NCI-H510A treated with DMSO at 0.1 percent for 48 hours (cell line): ENCODE measurements at places on chromosomes 4 and X.

- no peak for DNase-seq
These were observed 37.4 kb downstream of the FAM53A start for GRCh38 chr4:1646690-1647089.

DNA sequence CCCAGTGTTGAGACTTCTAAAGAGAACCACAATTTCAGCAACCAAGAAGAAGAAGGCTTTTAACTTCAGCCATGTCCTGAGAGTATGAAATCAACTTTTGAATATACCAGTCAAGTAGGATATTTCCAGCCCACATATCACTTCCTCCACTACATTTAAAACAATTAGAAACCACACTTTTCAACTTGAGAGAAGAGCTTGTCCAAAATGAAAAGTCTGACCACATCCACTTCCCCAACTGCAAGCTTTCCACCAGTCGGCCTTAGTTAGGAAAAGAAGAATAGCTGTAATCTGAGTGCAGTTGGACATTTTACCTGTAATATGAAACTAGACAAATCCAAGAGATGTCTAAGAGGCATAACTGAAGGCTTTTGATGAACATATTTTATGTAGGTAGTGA is 101.9 kb upstream of the SLC7A11 start:
- no peak for DNase-seq

DNA sequence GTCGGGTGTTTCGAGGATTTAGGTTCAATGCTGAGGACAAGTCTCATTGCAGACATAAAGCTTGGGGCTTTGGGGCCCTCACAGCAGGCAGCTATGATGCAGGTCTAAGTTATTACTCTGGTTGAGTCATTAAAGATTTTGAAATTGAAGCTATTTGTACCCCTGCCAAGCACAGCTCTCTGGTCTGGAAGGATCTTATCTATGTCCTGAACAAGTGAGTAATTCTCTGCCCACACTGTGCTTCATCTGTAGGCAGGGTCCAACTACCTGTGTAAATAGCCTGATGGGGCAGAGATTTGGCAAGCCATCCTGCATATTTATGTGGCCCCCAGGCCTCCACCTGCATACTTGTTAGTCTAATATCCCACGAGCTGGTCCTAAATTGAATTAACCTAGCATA is 41.4 kb upstream of the MAGEA4 start:
- DNase-seq = no peak

DNA sequence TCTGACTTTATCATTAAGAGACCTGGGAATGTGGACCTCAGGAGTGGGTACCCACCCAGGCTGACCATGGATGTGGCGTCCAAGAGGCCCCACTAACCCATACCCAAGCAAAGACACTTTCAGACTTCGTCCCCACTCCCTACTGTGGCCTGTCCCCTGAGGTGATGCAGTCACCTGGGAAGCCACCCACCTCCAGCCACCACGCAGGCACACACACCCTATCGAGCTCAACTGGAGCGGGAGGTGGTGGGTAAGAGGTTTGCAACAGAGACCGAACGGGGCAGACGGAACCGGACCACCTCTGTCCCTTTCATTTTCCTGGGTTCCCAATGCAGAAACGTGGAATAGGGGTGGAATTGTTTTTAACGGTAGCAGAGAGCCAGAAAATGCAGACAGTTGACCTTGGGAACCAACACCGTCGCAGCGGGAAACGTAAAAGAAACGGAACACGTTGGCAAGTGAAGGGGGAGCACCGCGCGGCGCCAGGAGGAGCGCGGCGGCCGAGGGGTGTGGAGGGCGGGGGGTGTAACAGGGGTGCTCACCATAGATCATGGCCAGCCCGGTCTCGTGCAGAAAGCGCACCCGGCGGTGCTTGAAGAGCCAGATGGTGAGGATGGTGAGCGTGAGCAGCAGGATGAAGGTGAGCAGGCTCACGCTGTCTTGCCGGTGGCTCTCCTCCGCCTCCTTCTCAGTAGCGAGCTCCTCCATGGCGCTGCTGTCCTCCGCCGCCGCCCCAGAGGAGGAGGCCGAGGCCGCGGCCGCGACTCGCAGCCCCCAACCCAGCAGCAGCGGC is 559 bp downstream of the SLC9A7 start:
- peak; percentile 7 for DNase-seq

- peak; percentile 77 for DNase-seq
These were observed 208.3 kb upstream of the JADE1 start for GRCh38 chr4:128600996-128601871.

- DNase-seq = no peak
These were observed 96.1 kb downstream of the REELD1 start for GRCh38 chr4:146310319-146311021.

DNA sequence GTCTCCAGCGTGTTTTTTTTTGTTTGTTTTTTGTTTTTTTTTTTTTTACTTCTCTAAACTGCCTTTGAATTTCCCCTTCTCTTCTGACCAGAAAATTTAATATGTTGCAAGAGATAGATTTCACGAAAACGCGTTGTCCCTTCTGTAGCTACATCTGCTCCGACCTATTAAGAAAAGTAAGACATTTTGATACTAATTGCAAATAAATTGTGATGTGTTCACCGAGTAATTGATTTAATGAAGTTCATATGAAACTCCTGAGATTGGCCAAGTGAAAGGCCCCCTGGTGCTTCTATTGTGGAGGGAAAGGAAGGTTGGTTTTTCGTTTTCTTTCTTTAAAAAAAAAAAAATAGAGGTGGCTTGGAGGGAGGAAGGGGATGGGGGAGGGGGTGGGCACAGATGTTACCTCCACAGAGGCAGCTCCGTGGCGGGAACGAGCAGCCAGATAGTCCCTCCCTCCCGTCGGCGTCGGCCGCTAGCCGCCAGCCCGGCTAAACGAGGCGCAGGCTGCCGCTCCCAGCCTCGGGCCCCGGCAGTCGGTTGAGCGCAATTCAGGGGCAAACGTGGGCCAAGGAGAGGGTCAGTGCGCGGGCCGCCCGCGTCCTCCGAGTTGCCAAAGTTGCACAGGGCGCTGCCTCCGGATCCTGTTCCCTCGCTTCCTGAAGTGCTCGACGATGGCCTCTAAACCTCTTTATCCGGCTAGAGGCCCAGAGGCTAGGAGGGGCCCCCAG is 139.1 kb upstream of the ZIC3 start:
- DNase-seq = no peak

DNA sequence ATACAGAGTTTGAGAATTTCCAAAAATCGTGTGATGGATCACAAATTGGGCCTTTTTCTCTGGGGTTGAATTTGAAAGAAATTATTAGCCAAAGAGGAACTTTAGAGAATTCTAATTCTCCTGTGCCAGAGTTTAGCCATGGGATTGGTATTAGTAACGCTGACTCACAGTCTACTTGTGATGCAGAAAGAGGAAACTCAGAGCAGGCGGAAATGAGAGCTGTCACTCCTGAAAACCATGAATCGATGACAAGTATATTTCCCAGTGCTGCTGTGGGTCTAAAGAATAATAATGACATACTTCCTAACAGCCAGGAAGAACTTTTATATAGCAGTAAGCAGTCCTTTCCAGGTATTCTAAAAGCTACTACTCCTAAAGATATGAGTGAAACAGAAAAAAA is 64.9 kb downstream of the N4BP2 start:
- no peak for DNase-seq

GRCh38 chrX:39766085-39766726 is 331.6 kb downstream of the BCOR start:
- DNase-seq = no peak

DNA sequence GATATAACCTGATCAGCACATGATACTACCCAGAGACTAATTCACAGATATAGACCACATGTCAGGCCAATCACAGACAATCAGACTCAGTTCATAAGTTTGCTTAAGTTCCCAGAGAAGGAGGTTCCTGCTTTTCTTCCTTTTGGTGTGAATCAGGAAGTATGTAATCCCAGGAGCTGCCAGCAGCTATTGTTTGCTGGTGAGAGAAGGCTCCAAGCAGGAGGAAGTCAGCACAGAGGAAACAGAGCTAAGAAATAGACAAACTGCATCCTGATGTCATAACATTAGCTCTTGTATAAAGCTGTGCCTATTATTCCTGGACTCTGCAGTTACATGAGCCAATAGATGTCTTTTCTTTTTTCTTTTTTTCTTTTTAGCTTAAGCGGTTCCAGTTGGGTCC is 50.9 kb downstream of the UCHL1 start:
- DNase-seq = peak; percentile 41

DNA sequence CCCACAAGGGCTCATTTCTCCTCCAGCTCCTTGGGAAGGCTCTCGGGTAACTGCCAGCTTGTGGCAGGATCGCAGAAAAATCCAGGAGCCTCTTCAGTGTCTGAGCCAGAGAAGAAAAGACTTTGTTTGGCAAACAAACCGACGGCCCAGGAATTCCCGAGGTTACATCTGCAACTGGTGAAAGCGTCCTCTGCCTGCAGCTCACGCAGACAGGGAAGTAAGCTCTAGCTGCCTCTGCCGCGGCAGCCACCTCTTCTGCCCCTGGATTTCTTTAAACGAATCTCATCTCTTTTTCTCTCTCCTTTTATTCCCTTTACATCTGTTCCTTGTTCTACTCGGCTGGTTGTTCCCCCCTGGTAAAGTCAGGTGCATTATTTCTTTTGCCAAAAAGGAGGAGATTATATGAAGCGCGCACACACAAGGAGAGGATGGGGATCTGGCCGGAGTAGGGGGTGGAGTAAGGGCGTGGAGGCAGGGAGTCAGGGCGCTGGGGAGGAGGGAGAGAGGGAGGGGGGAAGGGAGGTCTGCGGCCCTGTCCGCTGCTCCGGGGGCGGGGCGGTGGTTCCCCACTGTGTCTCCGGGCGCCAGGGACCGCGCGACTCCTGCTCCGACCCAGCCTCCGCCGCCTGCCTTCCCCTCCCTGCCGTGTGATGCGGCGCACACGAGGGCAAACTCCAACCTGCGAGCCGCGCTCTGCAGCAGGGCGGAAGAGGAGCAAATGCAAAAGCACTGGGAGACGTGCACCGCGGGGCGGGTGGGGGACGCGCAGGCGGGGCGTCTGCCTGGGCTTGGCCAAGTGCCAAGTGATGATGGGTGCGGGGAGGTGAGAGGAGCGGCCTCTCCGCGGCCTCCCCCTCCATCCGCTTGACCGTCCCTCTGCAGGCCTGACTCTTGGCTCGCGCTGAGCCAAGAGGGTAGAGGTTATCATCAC is at the start of gene DCHS2:
Gene DCHS2 (minus strand): TSS at position 459 of the 931 bp plus-strand sequence. CDS start 444 bp downstream, at position 15.
- DNase-seq = peak; percentile 70

GRCh38 chrX:134186362-134187121 is 50.4 kb upstream of the CCDC160 start:
- DNase-seq = no peak

GRCh38 chr4:76309939-76310550 is 3.5 kb downstream of the STBD1 start:
- no peak for DNase-seq

DNA sequence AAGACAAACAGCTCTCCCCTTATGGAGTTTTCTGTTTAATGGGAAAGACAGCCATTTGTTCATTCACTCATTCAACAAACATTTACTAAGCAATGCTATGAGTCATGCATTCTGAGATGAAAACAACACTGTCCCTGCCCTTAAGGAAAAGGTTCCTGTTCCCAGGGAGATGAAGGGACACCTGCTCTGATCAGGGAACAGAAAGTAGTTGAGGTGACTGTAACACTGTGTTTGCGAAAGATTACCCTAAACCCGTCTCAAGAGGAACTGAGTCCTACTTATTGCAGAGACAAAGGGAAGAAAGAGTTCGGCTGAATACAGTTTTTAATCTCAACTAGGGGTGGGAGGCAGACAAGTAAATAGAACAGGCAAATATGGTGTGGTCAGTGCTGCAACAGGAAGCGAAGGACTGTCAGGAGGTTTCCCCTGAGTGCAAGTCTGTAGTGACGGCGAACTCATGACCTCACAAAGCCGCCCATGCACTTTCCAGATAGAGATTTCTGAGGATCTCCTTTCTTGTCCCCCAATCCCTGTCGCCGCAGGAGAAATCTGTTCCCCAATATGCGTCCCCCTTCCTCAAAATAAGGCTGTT is 712 bp downstream of the STX18 start:
- no peak for DNase-seq

DNA sequence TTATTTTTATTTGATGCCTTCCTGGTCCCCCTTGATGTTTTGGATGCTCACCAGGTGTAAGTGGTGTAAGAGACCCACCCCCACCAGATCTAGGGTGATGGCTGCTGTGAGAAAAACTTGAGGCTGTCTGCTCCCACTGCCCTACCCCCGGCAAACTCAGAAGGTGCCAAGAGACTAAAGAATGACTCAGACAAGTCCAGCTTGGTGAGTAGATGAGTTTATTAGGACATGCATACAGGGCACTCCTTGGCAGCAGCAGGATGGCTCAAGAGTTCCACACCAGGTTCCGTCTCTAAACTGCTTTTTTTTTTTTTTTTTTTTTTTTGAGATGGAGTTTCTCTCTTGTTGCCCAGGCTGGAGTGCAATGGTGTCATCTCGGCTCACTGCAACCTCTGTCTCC is 84.0 kb upstream of the HPF1 start:
- DNase-seq = no peak

DNA sequence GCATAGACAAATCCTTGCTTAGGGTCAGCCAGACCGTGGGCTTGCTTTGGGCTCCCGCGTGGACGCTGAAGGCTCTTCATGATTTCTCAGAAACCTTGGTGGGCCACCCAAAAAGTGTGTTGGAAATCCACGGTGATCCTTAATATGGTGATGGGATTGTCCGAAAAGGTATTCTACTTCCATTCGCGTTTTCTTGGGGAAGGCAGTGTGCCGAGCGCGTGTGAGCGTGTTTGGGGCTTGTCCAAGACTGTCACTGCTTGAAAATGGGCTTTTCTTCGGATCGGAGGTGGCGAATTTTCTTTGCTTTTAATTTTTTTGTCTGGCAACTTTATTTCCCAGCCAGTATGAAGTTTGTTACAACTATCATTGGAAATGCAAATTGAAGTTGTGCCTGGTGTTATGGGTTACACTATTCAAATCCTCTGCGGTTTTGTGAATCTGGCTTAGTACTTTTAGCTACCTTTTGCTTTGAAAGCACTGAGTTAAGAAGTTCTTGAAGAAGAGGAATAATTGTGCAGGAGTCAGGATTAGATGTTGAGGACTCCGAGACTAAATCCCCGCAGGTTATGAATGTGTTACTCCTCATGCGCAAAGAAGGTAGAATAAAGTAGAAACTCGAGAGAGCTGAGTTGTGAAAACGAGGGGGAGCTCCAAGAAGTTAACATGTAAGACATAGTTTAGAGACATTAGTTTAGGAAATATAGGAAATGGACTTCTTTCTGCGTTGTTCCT is 3.2 kb downstream of the SPRY1 start:
- no peak for DNase-seq

GRCh38 chrX:130224810-130225209 is 43.9 kb downstream of the ZNF280C start:
- no peak for DNase-seq

GRCh38 chr4:61511716-61512488 is 311.8 kb downstream of the ADGRL3 start:
- DNase-seq = no peak

DNA sequence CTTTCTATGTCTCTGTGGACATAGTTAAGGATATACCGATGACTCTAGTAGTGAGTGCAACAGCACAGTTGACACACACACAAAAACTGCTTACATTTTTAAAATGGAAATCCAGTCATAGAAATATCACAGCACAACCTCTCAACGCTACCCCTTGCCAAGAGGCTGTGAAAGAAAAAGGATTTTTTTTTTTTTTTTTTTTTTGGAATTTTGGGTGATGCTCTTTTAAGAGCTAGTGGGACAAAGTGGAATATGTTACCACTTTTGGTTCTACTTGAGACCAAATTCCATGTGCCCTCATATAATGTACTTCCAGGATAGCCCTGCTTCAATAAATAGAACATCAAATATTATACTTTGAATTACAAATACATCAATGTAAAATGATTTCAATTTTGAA is 381.1 kb upstream of the MAGEB2 start:
- DNase-seq = no peak

GRCh38 chr4:77062856-77063255 is 12.9 kb downstream of the CCNI start:
- DNase-seq = no peak
